Diencephalon (tissue), 1 donor: ENCODE measurements at places on chromosomes 12 and 14. TPM values are rescaled to one million over a fixed set of nuclear protein-coding genes. Genes with fewer than 3 reads are reported as not detected.

The SLC6A12 gene
- total RNA-seq, result 11.8 TPM

The LMNTD1 gene
- total RNA-seq, result 4.6 TPM

The SERPINA6 gene
- not detected for total RNA-seq

The COX8C gene
- not detected for total RNA-seq

The LRP1 gene
- total RNA-seq, result 114 TPM

The KRT78 gene
- total RNA-seq, result not detected

The TAS2R19 gene
- 7.6 TPM for total RNA-seq

The ALX1 gene
- total RNA-seq, result 0.23 TPM

The PLEKHG7 gene
- not detected for total RNA-seq

The OR9K2 gene
- total RNA-seq, result not detected

The CKB gene
- total RNA-seq, result 328 TPM

The LRTM2 gene
- 11.3 TPM for total RNA-seq

The MFAP5 gene
- not detected for total RNA-seq

The LIN7A gene
- 60.0 TPM for total RNA-seq

The KRT3 gene
- total RNA-seq, result 0.23 TPM

The AICDA gene
- not detected for total RNA-seq

The SAMD15 gene
- 20.8 TPM for total RNA-seq

The ASCL1 gene
- 14.5 TPM for total RNA-seq

The CLEC1A gene
- total RNA-seq, result 0.69 TPM

The CMA1 gene
- total RNA-seq, result not detected

The GUCY2C gene
- not detected for total RNA-seq

The RNASE7 gene
- not detected for total RNA-seq

The SMCO3 gene
- total RNA-seq, result not detected

The NELL2 gene
- 462 TPM for total RNA-seq

The TMPRSS12 gene
- not detected for total RNA-seq

The CD4 gene
- 4.8 TPM for total RNA-seq

The NTN4 gene
- 16.4 TPM for total RNA-seq

The NUDT4 gene
- total RNA-seq, result 70.4 TPM

The RNASE1 gene
- total RNA-seq, result 13.1 TPM

The CSRP2 gene
- total RNA-seq, result 38.3 TPM

The RAD9B gene
- 1.6 TPM for total RNA-seq

The KRT73 gene
- not detected for total RNA-seq

The CABP1 gene
- total RNA-seq, result 3.2 TPM

The ERP27 gene
- 0.46 TPM for total RNA-seq

The SMCO2 gene
- total RNA-seq, result 0.46 TPM

The TMEM52B gene
- total RNA-seq, result 2.3 TPM

The ERP29 gene
- total RNA-seq, result 51.2 TPM

The TSFM gene
- total RNA-seq, result 28.6 TPM
